Stimulated activated CD8-positive, alpha-beta memory T cell treated with anti-CD3 and anti-CD28 coated beads, Interleukin-7, amount 100 ng/mL, for 48 hours (primary cell): ENCODE measurements at places on chromosomes 11 and 22.

DNA sequence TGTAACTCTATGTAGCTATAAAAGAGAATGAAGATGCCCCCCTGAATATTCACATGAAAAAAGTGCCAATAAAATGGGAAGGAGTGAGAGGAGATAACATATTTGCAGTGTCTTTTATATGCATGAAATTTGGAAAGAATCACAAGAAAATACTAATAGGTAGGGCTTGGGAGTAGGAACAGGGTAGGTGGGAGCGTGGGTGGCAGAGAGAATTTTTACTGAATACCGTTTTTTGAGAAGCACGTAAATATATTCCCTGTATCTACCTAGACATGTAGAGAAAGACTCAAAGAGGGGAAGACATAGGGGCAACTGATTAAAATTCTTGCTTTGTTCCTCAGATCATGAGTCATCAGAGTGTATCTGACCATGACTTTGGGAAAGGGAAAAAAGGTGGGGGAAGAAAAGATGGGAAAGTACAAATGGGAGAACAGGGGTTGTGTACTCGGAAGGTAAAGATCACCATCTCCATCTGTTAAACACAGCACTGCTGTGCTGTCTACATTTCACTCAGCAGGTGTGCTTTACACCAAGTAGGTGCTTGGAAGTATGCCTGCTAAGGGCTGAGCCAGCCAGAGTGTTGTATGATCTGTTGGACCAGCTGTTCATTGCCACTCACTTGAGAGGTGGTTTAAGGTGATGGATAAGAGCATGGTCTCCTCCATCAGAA lies 16.0 kb downstream of the PRR5L start:
- DNase-seq: no peak

DNA sequence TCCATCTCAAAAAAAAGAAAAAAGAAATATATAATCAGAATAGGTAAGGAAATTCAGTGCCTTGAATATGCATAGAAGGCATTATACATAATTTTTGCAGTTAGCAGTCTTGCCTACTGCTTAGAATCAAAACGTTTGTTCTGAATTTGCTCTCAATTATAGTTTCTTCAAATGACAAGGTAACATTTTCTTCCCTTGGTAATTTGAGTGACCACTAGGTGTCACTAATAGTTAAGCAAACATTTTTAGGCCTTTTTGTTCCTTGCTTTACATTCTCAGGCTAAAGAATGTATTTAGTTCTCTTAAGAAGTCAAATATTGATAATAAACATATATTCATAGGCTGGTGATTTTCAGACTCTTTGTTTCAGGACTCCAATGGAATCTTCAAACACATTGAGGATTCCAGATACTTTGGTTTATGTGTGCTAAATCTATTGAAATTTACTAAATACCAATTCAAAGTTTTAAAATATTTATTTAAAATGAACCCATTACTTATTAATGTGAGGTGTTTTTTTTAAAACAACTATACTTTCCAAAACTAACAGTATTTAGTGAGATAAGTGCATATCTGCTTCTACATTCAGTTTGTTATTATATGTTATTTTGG lies 55.0 kb upstream of the DEPDC7 start:
- no peak for DNase-seq

- DNase-seq: no peak
Measured at GRCh38 chr22:28883917-28884746, 760 bp downstream of the ZNRF3 start.

DNA sequence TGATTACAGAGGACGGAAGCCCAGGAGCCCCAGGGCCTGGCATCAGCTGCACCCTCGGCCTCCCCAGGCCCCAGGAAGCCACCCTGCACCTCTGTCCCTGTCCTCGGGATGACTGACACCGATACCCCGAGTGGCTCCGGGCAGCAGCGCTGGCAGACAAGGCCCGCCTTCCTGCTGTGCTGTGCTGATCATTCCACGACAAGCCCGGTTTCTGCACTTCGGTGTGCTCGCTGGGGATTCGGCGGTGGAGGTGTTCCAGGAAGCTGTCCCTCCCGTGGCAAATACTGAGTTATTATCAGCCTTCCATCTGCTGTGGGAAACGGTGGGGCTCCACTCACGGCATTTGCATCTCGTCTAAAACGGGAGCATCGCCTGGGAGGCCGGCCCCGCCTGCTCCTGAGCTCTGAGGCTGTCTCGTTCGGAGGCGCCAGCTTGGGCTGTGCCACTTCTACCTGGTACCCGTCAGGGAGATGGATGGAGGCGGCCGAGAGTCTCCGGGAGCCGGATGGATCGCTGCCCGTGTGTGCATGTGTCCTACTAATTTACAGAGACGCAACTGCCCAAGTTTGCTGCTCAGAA lies 506.1 kb downstream of the BRD1 start:
- DNase-seq: no peak

GRCh38 chr11:18994860-18995259 lies 55.6 kb upstream of the MRGPRX1 start:
- DNase-seq: no peak

DNA sequence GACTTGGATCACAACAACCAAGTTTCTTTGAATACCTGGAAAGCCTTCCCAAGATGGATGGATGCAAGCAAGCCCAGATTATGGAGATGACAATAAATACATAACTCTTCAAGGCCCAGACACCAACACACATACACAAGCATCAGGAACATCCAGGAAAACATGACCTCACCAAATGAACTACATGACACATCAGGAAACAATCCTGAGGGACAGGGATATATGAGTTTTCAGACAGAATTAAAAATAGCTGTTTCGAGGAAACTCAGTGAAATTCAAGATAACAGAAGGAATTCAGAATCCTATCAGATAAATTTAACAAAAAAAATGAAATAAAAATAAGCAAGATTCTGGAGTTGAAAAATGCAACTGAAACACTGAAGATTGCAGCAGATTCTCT lies 659.4 kb downstream of the METTL15 start:
- no peak for DNase-seq

- no peak for DNase-seq
Measured at GRCh38 chr22:39719559-39720450, 149.3 kb downstream of the CACNA1I start.

GRCh38 chr11:70507466-70508230 lies 109.3 kb downstream of the CTTN start:
- DNase-seq: no peak
